ENCODE measurements at places on chromosomes 2 and 18. TPM values are rescaled to one million over a fixed set of nuclear protein-coding genes. Genes with fewer than 3 reads are reported as not detected.

TBR1 gene
- 0.09 TPM for total RNA-seq

LIMS4 gene
- total RNA-seq: 35.7 TPM

CASP10 gene
- total RNA-seq: 37.6 TPM

ANKRD30B gene
- not detected for total RNA-seq

SCLY gene
- total RNA-seq: 28.6 TPM

HOXD4 gene
- 13.7 TPM for total RNA-seq

CBLN2 gene
- 1.1 TPM for total RNA-seq

CNTNAP5 gene
- total RNA-seq: not detected

NOSTRIN gene
- not detected for total RNA-seq

ADGRF3 gene
- 0.18 TPM for total RNA-seq

ARHGEF33 gene
- 0.12 TPM for total RNA-seq

STEAP3 gene
- 17.4 TPM for total RNA-seq

HOXD1 gene
- 10.4 TPM for total RNA-seq

NPPC gene
- total RNA-seq: not detected

TSPYL6 gene
- not detected for total RNA-seq

SLC4A5 gene
- 0.97 TPM for total RNA-seq

Measured in endothelial cell of umbilical vein (primary cell).